Amniotic epithelial cell (primary cell): ENCODE measurements at places on chromosomes 1 and 21.

DNA sequence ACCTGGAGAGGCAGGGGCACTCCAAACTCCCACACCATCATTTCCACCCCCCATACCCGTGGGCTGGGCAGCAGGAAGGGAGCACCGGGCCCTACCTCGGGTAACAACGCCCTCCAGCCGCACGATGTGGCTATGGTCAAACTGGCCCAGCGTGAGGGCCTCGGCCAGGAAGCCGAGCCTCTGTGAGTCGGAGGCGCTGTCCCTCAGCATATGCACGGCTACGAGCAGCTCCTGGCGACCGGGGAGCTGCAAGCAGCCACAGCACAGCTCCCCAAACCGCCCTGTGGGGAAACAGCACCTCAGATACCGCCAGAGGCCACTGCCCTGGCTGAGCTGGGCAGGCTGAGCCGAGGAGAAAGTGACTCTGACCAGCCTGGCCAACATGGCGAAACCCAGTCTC is 29.2 kb downstream of the CDCA8 start:
- DNase-seq = no peak

DNA sequence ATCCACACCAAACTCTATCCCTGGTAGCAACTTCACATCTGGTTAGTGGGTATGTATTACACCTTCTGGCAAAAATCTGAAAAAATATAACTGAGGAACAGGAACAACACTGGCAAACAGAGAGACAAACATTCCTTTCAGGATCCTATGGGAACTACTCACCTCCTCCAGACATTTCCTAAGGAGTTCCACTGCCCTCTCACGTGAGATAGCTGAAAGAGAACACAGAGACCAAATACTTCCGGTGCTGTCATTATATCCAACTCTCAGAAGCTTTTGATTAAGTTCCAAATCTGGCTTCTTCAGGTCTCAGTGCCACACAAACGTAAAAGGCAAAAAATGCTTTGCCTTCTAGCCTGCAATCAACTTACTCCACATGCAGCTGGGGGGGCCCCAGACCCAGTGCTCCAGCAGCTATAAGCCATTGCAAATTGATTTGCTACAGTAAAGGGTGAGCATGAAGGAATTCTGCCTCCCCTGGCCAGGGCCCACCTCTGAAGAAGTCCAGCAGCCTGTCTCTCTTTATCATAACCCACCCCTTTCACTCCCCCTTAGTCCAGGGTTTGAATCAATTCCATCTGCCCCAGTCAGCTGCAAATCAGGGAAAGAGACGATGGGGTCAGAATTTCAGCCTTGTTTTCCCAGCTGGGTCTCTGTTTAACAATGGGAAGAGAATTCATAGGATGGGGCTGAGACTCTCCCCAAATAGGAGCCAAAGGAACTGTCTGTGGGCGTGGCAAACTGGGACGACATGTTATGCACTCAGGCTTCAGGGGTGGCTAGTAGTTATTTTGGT is 32.2 kb downstream of the TFAP2E start:
- DNase-seq = peak; percentile 39

DNA sequence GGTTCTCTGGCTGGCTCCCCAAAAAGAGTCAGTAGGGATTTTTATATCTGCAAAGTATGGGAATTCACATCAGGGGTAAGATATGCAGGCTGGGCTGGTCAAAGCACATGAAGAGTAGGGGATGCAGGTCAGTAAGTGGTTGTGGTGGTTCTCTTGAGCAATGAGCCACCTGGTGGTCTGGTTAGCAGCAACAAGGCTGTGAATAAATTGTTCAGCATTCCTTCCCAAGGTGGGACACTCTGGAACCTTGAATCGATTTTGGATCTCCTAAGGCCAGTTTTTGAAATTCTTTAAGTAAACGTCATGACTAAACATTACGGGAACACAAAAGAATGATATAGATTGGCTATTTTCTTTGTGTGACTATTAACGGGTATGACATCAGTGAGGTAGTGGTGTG is 563.0 kb upstream of the NEGR1 start:
- DNase-seq = no peak

GRCh38 chr1:103075316-103076000 is 32.9 kb downstream of the COL11A1 start:
- DNase-seq = no peak

DNA sequence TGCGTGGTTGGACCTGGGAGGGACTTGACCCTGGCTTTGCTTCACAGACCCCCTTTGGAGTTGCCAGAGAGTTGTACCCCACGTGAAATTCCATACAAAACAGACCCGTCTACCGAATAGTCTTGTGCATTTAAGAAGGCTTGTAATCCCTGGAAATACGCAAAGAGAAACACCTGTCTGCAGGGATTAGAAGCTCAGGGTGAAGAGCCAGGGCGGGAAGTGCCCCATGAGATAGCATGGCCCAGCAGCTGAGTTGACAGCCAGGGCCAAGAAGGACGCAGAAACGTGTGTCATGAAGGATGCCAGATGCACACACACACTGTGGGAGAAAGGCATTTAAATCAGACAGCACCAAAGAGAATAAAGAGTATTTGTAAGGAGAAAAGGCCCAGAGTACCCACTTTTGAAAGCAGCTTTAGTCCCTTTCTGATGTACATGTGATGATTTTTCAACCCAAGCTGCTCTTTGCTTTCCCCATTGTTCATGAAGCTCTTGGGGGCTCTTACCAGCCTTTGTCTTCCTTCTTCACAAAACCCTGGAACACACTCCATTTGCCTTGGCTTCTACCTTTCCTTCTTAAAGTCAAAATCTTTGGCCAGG is 46.6 kb downstream of the PCP4 start:
- DNase-seq = no peak

DNA sequence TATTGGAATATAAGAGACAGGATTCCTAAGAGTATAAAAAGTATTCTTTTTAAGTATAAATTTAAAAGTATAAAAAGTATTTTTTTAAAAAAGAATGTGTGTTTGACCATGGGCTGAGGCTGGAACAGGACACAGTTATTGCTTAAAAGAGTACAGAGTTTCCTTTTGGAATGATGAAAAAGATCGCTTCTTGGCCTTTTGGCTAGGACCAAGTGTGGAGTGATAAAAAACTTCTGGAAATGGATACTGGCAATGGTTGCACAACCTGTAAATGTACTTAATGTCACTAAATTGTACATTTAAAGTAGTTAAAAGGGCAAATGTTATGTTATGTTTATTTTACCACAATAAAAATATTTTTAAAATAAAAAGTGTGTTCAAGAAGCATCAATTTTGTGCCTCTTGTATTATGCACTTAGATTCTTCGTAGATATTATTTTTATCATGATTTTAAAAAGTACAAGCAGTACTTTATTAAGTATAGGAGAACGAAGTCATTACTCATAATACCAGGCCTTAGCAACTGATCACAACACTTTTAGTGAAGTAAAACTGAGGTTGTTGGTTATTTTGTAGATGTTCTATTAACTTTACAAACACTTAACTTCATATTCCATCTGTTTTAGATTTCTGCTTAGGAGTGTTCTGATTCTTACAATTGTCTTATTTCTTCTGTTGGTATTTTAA is 389.1 kb upstream of the ZP4 start:
- no peak for DNase-seq

DNA sequence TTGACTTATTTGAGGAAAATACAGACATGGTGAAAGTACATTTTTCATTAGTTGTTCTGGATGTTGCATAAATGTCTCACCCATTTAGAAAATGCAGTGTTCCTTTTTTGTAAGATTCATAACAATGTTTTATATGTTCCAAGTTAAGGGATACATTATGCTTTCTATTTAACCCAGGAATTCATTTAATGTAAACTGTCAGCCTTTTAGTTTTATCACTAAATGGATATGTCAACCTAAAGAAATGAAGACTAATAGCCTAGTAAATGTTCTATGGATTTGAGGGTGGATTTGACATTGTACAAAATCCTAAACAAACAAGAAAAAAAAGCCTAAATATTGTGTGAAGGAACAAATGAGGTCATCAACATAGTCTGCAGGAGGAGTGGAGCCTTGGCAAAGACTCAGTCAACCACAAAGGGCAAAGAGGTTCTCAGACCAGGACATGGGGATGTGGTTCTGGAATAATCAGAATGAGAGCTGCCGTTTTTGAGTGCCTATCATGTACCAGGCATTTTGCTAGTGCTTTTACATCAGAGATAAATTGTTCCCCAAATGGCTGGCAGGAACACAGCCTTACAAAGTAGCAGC is 8.8 kb upstream of the INSL5 start:
- DNase-seq = peak; percentile 68

DNA sequence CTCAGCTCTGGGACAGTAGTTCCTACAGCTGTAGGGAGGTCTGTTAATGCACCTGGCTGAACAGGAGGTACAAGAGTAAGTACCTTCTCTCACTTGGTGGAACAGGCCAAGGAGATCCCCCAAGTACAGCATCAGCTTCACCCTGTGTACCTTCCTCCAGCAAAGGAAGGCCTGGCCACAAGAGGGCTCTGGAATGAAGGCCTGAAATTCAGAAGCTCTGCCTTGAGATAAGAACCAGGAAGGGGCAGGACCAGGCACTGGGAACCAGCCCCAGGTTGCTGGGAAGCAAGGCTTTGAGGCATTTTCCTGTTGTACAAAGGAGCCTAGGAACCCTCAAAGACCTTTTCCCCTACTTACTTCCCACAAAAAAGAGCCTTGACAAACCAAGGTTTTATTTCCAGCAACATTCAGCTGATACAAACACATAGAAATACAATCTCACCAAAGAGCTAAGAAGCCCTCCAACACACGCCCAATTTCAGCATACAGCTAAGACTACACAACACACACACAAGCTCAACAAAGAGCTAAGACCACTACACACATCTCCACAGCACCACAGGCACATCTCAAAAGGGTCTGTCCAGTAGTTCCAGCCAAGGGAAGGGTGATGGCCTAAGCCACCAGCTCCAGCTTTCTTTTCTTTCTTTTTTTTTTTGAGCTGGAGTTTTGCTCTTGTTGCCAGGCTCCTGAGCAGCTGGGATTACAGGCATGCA is 23.5 kb downstream of the F11R start:
- DNase-seq = peak; percentile 87

DNA sequence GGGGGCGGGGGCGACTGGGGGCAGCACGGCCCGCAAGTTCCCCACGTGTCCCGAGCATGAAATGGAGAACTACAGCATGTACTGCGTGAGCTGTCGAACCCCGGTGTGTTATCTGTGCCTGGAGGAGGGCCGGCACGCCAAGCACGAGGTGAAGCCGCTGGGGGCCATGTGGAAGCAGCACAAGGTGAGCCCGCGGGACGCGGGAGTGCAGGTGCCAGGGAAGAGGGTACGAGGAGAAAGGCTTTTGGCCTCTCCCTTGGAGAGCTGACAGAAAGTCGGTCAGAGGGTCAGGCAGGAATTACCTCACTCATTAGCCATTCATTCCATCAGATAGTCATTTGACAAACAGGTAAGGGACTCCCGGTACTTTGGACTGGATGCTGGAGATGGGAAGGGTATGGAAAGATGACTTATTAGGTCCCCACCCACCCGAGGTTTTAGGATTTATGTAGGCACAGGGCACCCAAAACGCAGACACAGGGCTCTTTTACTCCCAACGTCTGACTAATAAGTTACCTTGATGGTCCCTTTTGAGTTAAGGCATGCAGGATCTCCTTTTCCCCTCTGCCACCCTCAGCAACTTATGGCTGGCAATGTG is 2.1 kb downstream of the TRIM67 start:
- no peak for DNase-seq

DNA sequence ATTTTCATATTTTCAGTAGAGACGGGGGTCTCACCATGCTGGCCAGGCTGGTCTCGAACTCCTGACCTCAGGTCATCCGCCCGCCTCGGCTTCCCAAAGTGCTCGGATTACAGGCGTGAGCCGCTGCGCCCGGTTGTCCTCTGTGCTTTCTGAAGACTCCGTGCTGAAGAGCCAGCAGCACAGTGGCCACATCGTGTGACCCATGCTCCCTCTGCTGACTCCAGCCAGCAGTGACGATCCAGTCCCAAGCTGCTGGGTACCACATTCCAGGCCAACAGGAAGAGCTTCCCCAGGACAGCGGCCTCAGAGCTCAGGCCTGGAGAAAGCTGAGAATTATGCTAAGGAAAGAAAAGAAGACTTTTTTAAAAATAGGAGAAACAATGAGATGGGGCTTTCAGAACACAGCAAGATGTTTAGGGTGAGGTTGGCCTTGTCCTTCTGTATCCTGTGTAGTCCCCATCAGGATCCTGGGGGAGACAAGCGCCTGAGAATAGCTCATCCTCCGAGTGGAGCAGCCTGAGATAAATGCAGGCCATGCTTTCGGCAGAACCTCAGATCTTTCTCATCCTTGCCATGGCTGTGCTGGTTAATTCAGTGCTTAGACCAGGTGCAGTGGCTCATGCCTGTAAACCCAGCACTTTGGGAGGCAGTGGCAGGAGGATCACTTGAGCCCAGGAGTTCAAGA is 207.1 kb downstream of the SLC35F3 start:
- DNase-seq = no peak

DNA sequence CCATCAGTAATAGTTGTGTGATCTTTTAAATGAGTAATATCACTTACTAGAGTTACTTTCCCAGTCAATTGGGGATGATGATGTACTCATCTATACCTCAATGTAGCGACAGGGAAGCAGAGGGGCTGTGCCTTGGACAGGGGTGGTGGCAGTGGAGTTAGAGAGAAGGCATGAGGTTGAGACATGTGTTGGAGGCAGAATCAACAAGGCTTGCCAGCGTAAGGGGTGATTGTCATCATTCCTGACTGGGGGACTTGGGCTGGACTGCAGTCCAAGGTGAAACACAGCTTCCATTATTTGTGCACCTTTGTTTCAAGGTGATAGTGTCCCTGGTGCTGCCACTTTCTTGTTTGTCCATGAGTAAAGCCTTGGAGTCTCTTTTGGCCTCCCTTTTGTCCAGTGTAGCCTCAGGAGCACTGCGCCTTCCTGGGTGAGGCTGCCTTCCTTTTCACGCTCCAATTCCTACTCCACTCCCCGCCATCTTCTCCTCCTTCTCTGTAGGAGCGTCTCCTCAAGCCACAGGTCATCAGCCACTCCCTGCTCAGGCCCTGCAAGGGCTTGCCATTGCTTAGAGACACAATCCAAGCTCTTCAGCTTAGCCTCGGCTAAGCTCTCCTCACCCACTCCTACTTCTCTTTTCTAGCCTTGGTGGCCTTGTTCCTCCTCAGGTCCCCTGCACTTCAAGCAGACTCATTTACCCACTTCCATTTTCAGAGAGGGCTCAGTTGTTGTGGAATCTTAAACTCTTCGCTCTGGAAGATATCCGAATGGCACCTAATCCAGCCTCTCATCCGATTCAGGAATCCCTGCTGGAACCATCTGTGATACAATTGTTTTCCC is 77.6 kb upstream of the CD34 start:
- no peak for DNase-seq

- no peak for DNase-seq
These were observed 8.8 kb upstream of the POU3F1 start for GRCh38 chr1:38055398-38055797.

- DNase-seq = peak; percentile 44
These were observed 159.3 kb downstream of the TTLL7 start for GRCh38 chr1:83839566-83840173.

DNA sequence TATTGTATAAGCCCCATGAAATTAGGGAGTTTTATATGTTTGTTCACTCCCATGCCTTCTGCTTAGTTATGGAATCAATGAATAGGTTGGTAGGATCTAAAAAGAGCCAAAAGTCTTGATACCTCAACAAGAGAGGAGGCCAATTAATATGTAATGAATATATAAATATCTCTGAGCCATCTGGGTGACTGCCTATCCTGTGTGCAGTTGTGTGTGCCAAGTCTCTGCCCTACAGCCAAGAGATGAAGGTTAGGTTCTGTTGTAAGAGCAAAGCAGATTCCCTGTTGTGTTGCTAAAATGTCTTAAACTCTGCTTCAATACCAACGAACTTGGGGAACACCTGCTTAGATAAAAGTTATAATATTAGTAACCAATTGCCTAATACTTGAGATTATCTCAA is 61.8 kb upstream of the GORAB start:
- DNase-seq = no peak
